ENCODE measurements at places on chromosomes 12 and 14. TPM values are rescaled to one million over a fixed set of nuclear protein-coding genes. Genes with fewer than 3 reads are reported as not detected.

The TAS2R8 gene
- total RNA-seq, result not detected

The HNF1A gene
- total RNA-seq, result 0.36 TPM

The POTEG gene
- total RNA-seq, result not detected

The KLHL33 gene
- 0.17 TPM for total RNA-seq

The FGF23 gene
- not detected for total RNA-seq

The CDKL1 gene
- 47.4 TPM for total RNA-seq

The RND1 gene
- 8.9 TPM for total RNA-seq

The CLEC6A gene
- not detected for total RNA-seq

The KRT6C gene
- total RNA-seq, result not detected

The RBM23 gene
- total RNA-seq, result 76.4 TPM

The FAR2 gene
- 13.5 TPM for total RNA-seq

Data from epithelial cell of proximal tubule (primary cell).